Upper lobe of right lung (tissue), 1 donor: ENCODE measurements at places on chromosomes 2 and 18.
A peak's percentile ranks its signal among the peaks of the same experiment; 100 is the strongest.

GRCh38 chr18:75339936-75340605 lies 87.4 kb downstream of the SMIM21 start:
- no peak for DNase-seq

- DNase-seq = no peak
Observed at GRCh38 chr18:39713961-39714360, 2148.4 kb upstream of the CELF4 start.

- DNase-seq = no peak
Observed at GRCh38 chr2:38149531-38149930, 73.6 kb upstream of the CYP1B1 start.

DNA sequence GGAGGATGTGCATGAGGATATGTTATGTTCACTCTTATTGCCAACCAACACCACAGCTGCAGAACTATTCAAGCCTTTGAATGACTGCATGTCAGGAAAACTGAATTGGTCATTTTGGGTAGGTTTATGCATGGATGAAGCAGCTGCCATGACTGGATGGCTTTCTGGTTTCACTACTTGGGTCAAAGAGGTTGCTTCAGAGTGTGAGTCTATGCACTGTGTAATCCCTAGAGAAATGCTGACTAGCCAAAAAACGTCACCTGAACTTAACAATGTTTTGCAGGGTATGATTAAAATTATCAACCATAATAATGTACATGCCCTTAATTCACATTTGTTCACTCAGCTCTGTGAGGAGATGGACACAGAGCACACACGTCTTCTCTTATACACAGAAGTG lies 206.7 kb upstream of the RBBP8 start:
- DNase-seq = no peak

GRCh38 chr2:241372361-241372992 lies 16.4 kb downstream of the FARP2 start:
- no peak for DNase-seq

DNA sequence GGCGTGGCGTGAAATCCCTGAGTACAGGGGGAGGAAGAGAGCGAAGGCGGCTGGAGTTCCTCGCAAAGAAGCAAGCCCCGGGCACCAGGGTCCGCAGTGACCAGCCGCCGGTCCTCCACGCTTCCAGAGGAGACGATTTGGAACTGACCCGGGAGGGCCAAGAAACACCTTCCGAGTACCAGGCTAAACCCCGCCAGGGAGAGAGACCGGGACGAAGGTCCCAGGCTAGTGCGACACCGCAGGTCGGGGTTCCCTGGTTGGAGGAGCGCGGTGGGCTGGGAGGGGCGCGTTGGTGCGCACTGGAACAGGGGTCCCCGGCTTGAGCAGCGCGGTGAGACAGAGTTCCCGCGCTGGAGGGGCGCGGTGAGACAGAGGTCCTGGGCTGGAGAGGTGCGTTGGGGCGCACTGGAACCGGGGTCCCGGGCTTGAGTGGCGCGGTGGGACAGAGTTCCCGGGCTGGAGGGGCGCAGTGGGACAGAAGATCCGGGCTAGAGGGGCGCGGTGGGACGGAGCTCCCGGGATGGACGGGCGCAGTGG lies 901 bp downstream of the WDFY1 start:
- DNase-seq = peak; percentile 76

DNA sequence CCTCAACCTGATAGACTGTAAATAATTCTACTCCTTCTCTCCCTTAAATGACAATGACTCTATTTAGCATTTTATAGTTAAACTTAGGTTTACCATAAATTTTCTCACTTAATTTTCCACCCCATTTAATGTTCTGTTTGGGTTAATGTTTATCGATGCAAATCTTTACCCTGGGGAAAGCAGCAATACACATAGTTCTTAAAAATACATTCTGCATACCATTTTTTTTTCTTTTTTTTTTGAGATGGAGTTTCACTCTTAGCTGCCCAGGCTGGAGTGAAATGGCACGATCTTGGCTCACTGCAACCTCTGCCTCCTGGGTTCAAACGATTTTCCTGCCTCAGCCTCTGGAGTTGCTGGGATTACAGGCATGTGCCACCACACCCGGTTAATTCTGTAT lies 14.0 kb downstream of the STAM2 start:
- DNase-seq = no peak
